ENCODE measurements at places on chromosomes 3 and 15.

DNA sequence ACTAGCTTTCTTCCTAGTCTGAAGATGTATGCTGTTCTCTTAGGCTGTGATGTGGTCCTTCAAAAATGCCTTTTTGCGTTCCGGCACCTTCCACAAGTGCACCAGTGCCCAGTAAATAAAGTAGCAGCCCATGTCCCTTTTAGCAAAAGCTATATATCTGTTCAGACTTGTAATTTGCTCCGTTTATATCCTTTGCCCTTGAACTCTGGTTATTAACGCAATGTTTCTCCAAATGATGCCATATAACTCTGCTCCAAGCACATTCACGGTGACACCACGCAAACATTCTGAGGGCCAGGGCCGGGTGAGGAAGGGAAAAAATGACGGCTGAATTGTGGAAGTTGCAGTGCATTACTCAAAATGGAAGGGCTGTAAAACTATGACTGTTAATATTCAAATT lies 1001.1 kb upstream of the NR2F2 start:
- DNase-seq = no peak

DNA sequence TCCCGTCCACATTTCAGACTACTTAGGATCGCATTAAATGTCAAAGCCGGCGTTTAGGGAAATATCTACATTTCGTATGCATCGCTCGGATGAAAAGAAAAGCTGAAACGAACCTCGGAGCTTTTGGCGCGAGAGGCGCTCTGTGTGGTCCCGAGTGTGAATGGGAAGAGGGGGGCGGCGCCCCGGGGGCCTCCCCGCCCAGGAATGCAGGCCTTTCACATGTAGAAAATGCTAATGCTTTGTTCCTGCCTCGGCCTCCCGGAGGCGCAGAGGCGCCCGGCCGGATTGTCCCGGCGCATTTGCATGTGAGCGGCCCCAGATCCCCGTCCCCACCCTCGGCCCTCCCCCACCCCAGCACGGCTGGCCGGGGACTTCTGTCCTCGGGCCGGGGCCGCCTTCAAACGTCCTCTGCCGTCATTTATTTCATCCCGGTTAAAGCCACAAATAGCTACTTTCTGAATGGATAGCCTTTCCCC lies 37.0 kb upstream of the TRIM71 start:
- peak; percentile 55 for DNase-seq

DNA sequence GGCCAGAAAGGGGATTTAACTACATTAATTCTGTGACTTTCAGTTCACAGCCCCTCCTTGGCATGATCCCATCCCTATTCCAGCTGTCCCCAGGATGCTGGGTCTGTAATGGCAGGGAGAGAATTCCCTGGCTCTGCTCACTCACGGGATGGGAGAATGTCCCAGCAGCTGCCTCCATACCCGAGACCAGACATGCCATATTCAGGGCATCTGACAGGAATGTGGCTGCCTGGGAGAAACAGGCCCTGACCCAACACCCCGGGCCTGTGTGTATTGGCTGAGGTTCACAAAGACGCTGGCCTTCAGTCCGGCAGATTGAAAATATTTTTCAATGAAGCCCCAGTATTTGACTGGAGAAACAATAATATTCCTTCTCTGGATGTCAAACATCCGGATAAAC lies 83.6 kb upstream of the SMAD3 start:
- no peak for DNase-seq

DNA sequence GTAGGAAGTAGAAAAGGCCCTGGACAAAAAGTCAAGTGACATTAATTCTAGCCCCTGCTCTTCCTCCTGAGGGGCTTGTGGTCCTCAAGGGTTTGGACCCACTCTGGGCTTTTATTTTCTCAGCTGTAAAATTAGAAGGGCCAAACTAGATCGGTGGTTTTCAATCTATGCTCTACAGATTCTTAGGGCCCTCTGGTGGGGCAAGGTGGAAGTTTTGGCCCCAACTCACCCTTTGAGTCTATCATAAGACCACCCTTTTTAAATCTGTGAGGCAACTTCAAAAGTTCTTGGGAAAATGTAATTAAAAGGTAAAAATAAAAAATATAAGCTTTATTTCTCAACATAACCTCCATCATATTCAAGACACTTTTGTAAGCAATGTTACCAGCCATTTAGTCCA lies 25.6 kb upstream of the CFAP161 start:
- DNase-seq = no peak

DNA sequence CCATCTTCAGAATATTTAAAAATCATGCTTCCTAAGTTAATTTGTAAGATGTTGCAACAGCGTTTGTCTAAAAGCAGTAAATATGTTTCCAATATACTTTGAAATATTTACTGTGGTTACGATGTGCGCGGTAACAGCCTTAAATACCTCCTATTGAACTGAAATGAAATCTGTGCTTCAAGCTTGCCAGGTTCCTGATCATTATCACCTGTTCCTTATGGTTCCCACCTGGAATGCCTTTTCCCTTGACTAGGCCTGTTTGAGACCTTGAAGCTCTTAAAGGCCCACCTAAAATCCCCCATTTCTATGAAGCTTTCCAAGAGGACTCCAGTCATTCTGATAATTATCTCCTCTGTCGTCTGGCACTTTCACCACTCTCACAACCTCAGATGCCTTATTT lies 146.7 kb downstream of the NAALADL2 start:
- no peak for DNase-seq

GRCh38 chr15:67820122-67820991 lies 5.0 kb upstream of the SKOR1 start:
- no peak for DNase-seq

- DNase-seq = no peak
Measured at GRCh38 chr15:87477737-87478686, 778.5 kb downstream of the NTRK3 start.

GRCh38 chr3:127908951-127909350 lies 6.1 kb upstream of the KBTBD12 start:
- no peak for DNase-seq

DNA sequence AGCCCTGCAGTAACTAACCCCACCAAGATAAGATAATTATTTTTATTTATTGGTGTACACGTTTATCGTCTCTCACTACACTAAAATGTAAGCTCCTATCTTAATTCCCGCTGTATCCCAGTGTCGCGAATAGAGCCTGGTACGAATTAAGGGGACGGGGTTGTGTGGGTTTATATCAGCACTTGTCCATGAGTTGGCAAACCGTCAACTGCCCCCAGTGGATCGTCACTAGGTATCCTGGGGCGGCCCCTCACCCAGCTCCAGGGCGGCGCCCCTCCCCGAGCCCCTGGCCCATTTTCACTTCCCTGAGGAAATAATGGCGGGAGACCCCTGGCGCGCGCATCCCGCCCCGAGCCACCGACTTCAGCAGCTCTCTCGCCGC lies 465 bp downstream of the RUVBL1 start:
- DNase-seq = no peak

- no peak for DNase-seq
Measured at GRCh38 chr3:107430996-107431245, 53.7 kb downstream of the CCDC54 start.

DNA sequence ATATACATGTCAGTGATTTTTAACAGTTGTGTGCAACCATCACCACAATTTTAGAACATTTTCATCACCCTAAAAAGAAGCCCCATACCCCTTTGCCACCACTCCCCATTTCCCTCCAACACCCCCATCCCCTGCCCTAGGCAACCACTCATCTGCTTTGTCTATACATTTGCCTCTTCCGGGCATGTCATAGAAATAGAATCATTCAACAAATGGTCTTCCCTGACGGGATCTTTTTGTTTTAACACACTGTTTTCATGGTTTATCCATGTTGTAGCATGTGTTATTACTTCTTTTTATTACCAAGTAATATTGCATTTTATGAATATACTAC lies 4.0 kb downstream of the VILL start:
- no peak for DNase-seq

GRCh38 chr3:47762233-47762632 lies 19.5 kb downstream of the SMARCC1 start:
- no peak for DNase-seq

DNA sequence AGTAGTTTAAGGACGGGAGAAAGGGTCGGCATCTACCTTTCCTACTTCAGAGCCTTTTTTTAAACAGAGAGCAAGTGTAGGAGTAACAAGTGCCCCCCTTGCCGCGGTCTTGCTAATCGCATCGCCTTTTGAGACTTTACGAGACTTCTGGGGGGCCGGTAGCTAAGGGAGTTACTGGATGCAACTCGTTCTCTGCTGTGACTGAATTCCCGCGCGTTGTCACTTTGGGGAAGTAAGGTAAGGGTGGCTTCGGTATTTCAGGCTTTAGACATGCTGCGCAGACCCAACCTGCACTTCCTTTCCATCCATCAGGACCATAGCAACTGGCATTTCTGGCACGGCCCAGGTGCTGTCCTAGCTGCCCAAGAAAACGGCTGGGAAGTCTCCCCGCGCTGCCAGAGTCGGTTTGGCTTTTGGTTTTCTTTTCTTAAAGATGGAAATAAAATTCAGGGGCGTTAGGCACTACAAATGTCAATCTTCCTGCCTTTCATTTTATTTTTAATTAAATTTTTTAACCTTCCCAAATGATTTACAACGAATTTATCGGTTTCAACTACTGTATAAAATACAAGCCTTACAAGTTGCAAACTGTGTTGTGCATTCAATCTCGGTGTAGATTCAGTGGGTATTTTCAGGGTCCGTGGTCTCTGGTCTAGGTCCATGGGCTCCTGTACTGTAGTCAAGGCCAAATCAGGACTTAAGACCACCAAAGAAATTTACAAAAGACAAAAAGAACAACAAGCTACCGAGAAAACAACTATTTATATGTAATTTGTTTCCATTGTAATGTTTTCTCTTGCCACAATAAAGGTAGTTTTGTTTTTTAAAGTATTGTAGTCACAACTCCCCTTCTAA lies 3.5 kb downstream of the MECOM start:
- no peak for DNase-seq

- DNase-seq = no peak
Measured at GRCh38 chr15:57861815-57862586, 155.5 kb downstream of the POLR2M start.

DNA sequence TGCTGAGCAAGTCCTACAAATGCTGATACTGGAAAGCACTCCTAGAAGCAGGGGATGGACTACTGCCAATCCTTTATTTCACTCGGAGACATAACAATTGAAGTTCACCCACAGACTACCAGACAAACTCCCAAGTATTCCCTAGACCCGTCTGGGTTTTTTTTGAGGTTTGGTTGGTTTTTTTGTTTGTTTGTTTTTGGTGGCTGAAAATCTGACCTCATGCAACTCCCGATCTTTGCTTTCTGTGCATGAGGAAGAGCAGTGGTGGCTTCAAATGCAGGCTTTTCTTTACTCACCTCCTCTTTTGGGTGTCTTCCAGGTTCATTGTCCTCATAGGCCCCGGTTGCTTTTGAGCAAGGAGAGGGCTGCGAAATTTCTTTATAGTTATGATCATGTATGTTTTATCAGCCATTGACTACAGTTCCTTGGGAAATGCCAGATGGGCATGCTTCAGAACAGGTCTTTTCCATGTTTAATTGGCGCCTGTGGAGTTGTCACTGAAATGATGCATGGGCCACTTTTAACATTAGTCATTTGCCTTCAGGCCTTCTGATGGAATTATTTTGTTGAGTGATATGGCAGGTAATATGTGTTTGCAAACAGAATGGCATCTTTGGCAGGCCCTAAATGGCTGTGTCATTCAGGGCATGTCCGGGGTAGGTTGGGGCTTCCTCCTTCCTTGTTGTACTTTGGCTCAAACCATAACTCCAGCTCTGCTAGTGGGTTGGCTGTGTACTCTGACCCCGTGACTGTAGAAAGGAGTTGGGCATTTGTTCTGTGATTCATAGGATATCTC lies 81.3 kb upstream of the ZBED2 start:
- no peak for DNase-seq

GRCh38 chr3:188421836-188422540 lies 268.0 kb downstream of the LPP start:
- peak; percentile 27 for DNase-seq

DNA sequence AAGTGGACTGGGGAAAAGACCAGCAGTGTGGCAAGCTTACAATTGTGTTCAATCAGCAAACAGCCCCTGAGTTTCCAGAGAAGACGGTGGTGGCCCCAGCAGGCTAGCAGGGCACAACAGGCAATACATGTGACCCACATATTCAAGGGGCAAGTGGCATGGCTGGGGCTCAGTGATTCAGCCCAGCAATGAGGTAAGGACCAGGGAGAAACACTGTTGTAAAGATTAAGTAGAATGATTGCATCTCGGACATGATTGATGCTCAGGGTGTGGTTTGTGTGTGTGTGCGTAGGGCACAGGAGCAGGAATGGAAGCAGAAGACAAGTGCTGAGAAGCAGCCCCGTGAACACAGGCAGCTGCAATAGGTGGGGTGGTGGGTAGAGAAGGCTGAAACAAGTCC lies 37.9 kb downstream of the KLHL6 start:
- DNase-seq = no peak

DNA sequence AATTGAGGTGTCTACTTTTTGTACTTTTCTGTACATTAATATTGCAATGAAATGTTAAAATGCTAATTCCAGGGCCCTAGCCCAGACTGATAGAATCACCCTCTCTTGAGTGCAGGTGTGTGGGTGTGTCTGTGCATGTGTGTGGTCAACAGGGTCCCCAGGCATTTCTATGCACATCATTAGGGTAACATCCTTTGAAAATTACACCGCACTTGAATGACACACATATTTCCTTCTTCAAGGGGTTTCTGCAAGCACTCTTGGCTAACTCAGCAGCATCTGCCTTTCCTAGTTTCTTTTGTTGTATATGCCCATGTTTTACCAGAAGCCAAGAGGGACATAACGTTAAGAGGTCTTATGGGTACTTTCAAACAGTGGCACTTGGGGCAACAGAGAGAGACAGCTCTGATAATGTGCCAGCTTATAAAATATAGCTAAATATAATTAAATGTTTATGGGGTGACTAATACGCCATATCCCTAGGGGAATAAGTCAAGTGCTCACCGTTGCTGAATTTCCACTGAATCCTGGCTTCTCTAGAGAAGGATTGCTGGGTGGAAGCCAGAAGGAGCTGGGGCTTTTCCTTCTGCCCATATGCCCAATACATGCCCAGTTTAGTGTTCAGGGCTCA lies 54.5 kb upstream of the LRIG1 start:
- DNase-seq = no peak

DNA sequence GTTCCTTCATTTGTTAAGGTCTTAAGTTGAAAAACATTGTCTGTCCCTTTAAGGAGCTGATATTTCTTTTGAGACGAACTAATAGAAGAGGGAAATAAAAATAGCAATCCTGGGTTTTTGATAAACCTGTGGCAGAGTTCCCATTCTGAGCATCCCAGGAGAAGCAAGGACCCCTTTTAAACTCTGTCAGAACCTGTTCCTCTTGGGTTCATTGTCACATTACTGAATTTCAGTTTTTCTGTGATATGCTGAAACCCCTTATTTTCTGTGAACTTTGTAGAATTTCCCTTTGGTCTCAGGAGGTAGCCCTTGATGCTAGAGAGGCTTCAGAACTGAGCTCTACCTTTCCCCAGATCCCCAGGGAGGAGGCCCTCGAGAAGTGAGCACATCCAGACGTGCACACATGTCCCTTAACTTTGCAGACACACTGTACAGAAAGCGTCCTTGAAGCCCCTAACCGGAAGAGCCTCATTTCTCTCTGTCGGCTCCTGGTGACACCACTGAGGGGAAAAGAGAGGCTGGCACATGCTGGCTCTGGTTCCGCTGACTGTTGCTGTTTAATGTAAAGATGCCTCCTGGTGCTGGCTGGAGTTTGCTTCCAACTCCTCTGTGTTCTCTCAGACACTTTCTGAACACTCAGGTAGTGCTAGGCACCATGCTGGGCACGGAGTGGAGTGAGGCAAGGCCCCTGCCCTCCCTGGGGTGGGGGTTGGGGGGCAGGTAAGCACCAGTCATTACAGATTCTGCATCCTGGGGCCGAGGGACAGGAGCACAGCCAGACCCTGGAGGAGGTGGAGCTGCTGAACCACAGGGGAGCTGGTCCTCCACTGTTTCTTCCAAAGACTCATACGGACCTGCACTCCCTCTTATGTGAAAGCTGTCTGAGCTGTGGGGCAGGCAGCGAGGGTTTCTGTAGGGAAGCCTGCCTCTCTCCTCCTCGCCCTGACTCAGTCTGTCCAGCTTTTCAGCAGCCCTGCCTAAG lies 77.5 kb downstream of the CHDH start:
- DNase-seq = no peak
